Heart right ventricle (tissue), 16 donors: ENCODE measurements at places on chromosomes 13 and 19. TPM values are rescaled to one million over a fixed set of nuclear protein-coding genes. Genes with fewer than 3 reads are reported as not detected.
A peak's percentile ranks its signal among the peaks of the same experiment; 100 is the strongest.

GRCh38 chr13:39486758-39487157 is 116.2 kb downstream of the LHFPL6 start:
- DNase-seq = no peak

GRCh38 chr19:45153339-45154063 is 7.3 kb downstream of the NKPD1 start:
- DNase-seq = peak; percentile 40

DNA sequence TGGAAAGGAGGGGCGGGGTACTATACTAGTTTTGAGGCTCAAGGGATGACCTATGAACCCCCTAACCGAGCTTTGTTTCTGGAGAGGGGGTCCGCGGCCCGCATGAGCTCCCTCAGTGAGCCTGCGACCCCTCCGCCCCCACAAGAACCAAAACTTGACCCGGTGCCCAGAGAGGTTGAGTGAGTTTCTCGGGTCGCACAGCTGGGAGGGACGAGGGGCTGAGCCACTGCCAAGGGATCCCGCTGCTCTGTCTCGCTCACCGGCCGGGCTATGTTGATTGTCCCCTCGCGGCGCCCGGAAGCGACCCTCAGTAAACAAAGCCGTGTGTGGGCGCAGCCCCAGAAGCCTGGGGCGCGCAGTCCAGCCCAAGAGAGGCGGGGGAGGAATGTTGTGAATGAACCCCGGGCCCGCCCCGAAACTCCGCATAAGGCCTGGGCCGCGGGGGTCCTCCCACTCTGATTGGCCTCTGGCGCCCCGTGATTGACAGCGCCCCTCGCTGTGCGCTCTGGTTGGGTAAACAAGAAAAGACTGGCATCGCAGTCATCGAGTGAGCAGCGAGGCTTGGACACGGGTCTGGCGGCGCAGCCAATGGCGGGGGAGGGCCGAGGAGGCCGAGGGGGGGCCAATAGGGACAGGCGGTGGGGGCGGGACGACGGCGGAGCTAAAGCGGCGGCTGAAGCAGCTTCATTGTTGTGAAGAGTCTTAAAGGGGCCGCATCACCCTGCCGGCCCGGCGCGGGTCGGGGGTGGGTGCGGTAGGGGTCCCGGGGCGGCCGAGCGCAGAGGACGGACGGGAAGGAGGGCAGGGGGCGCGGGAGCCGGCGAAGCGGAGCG is at the start of gene ZSWIM4:
TSS of gene ZSWIM4 (plus strand) at position 687 of the 833 bp plus-strand sequence. CDS start 206 bp downstream, outside the sequence.
- peak; percentile 99 for DNase-seq

Gene ZNF415
- polyA plus RNA-seq = 19.8 TPM
